ENCODE measurements at places on chromosomes 13 and 19.

DNA sequence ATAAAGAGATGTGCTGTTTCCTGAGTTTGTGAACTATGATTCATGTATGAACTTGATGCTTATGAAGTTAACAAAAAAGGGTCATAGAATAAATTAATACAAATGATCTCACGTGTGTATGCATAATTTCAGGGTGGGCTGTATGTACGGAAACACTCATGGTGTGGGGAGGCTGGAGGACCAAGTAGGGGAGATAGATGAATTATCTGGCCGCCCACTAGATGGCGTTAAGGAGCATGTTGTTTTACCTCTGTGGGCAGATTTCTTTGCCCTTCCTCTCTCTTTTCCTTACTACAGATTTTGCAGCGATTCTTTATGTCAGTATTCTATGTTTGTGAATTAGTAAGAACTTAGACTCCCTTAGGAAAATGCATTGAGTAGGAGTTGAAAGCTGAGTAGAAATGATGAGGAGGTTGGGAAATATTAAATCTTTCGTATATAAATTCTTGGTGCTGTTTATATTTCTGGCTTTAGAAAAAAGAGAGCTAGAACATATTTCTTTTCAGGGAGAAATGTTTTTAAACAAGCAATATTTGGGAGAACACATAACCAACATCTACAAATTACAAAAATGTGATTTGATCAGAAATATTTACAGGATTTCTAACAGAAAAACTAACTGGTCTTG, 47.4 kb upstream of the TMTC4 start:
- DNase-seq, result peak; percentile 10

DNA sequence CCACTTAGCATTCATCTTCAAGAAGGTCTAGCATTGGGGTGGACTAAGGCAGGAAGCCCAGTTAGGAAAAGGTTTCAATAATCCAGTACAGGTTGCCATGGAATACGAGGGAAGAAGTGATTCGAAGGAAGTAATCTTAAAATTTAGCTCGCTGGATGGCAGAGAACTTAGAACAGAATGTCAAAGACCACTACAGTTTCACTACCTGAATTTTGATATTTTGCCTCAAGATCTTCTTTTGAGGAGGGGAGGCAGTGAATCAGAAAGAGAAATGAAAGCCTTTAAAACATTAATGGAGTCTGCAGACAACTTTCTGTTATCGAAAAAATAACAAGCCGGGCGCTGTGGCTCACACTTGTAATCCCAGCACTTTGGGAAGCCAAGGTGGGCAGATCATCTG, 7.0 kb upstream of the RAB8A start:
- no peak for DNase-seq

GRCh38 chr13:25616674-25617073, 244.9 kb downstream of the ATP8A2 start:
- no peak for DNase-seq

- no peak for DNase-seq
Observed at GRCh38 chr13:113978741-113979481, 5.0 kb upstream of the C13orf46 start.

DNA sequence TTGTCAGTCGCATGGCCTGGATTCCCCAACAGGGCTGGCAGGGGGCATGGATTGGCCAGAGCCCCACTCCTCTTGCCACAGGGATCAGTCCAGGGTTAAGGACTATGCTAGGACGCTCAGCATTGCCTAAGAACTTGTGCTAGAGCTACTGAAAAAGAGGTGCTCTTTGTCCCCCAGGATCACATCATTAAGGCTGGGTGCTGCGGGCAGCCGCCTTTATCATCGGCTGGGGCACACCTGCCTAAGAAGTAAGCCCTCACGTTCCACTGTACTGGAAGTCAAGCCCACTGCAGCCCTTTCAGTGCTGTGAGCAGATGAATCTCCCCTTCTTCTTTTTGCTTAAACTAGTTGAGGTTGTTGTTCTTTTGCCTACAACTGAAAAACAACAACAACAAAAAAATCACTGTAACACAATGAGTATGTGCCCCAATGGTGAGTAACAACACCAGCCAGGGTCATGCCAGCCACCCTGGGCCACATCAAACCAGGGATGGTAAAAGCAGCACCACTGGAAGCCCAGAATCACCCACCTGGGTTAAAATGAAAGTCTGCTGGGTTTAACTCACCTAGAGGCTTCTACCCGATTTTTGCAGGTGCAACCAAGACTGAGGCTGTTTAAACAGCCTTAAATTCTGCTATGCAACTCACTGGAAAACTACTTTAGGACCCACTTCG, 20.6 kb downstream of the STK24 start:
- no peak for DNase-seq

DNA sequence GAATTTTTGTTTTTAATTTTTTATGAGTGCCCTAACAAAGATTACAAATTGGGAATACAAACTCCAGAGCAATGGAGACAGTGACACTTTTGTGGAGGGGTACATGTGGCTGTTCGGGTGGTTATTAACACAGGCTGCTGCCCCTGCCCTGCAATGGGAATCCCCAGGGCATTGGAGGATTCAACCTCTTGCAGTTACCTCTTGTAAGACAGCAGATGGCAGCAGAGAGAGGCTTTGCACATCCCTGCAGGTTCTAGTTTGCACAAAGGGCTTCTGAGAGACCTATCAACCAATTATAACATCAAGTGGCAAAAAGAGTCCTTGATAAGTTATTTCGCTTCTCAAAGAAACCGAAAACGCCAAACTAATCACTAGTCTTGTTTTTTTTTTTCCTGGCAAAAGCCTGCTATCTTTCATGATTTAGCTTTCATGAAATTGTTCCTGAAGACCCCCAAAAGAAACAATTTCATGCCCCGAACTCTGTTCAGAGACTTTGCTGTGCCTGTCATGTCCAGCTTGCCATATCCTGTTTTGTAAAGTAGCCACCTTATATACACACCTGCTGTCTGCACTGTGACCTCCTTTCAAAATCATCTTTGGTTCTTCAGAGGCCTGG, 10.4 kb downstream of the GJB2 start:
- peak; percentile 17 for DNase-seq

DNA sequence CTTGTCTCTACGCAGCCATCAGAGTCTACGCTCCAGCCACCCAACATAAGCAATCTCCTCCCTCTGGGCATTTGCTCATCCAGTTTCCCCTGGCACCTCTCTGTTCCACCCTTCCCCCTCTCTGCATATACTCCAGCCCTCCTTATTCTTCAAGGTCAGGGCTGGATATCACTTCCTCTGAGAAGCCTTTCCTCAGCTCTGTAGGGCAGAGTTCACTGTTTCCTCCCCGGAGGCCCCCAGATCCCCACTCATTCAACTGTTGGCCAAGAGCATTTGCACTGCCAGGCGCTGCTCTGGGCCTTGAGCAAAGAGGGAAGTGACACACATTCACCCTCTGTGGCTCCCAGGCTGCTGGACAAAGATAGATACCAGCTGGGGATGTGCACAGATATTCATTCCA, 3.3 kb downstream of the FCGRT start:
- no peak for DNase-seq

DNA sequence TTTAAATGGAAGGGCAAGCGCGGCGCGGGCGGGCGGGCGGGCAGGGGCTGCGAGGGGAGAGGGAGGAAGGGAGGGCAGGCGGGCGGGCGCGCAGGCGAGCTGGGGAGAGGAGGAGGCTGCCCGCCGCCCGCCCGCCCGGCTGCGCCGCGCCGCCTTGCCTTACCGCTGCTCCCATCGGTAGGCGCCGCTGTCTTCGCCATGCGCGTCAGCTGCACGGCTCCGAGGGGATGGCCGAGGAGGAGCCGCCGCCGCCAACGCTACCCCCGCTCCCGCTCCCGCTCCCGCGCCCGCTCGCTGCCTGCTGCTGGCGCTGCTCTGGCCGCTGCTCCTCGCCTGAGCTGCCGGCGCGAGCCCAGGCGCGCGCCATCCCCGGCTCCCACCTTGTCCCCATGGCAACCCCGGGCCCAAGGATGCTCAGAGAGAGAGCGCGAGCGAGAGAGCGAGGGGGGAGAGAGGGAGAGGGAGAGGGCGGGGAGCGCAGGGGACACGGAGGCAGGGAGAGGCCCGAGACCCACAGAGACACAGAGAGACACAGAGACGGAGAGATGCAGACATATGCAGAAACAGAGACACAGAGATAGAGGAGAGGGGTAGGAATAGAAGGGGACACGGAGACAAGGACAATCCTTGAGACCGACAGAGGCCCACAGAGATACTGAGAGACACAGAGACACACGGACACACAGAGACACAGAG, 40.3 kb downstream of the DEDD2 start:
- DNase-seq, result peak; percentile 57

DNA sequence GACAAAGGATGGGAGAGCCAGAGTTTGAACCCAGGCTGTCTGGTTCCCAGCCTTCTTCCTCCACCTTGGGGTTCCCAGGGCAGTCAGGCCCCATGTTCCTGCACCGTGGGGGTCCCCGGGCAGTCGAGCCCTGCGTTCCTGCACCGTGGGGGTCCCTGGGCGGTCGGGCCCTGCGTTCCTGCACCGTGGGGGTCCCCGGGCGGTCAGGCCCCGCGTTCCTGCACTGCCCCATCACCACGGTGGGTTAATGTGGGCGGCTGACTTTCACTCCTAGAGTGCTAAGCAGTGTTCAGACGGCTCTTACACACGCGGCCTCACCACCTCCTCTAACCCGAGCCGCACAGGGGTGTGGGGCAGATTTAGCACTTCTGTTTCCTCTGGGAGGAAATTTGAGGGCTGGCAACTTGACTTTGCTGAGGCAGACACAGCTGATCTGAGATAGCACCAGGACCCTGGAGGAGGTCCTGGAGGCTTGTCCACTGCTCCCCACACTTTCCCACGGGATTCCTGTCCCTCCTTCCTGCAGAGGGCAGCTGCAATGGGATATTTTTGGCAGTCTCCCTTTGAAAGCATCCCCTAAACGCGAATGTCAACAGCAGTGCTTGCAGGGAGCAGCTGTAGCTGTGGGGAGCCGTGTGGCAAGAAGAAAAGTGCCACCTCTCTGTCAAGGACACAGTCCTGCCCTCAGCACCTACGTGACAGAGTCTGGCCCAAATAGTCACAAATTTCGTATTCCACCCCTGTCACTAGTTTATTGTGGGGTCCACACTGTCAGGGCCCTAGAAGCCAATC, 239.4 kb downstream of the TEX29 start:
- DNase-seq, result no peak

GRCh38 chr13:50780201-50781015, 63.1 kb downstream of the DLEU7 start:
- no peak for DNase-seq

- DNase-seq, result no peak
Observed at GRCh38 chr19:8641908-8642547, 11.6 kb downstream of the NFILZ start.

DNA sequence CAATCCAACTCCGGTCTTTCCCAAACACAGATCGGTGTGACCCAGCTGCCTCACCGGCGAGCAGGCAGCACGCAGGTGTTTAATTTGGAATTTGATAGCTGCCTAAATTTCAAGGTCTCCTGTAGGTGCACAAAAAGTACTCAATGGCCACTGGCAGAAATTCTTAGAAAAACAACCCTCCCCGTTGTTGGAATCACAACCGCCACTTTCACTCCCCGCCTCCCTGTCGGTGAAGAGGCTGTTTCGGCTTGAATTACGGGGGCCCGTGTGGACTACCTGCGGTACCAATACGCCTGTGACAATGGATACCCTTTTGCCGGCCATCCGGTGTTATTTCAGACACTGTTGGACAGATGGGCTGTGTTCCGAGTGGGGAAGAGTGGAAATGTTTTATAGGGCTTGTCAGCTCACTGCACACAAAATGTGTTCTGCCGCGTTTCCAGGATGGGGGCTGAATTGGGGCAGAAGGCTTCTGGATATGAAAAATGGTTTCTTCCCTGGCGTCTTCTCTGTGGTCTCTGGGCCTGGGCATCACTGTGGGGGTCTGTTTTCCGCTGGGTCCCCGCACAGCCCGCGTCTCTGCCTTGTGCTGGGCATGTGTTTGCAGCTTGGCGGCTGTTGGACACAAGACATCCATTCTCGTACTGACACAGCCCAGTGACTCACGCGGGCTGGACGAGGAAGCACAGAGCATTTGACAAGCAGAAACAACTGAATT, 45.4 kb downstream of the ZIC5 start:
- no peak for DNase-seq

- no peak for DNase-seq
Observed at GRCh38 chr19:8430650-8431049, 14.1 kb upstream of the HNRNPM start.

- DNase-seq, result no peak
Observed at GRCh38 chr13:110154410-110154933, 152.5 kb downstream of the COL4A1 start.

GRCh38 chr19:18414504-18415177, 4.6 kb upstream of the SSBP4 start:
- DNase-seq, result no peak

DNA sequence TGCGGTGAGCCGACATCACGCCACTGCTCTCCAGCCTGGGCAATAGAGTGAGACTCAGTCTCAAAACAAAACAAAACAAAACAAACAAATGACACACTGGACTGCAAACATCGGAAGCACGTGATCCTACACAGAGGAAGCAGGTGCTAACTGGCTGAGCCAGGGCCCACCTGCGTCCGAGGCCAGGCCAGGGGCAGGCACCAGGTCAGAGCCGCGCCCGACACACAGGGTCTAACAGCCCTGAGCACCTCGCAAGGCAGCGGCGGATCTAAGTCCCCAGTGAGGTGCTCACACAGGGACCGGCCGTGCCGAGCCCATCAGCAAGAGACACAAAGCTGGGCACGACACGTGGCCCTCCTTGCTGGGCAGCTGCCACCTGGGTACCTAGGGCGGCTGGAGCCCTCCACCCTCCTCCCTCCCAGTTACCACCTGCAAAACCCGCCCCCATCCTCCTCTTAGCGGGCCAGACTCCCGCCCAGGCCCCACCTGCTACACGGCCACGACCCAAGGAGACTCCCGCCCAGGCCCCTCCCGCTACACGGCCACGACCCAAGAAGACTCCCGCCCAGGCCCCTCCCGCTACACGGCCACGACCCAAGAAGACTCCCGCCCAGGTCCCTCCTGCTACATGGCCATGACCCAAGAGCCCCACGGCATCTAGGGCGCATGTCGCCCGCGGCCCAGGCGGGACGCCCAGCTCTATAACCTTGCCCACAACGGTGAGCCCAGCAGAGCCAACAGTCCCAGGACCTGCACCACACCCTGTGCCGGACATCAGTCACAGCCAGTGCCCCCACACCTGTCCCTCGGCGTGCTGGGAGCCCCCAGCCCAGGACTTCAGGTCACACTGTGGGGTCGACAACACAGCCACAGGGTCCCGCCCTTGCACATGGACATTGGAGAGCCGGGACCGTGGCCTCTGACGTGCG, 15.6 kb downstream of the AP3D1 start:
- DNase-seq, result no peak

GRCh38 chr19:33349319-33350289, 23.9 kb upstream of the CEBPG start:
- DNase-seq, result no peak

- DNase-seq, result no peak
Observed at GRCh38 chr19:1284293-1284978, 1.2 kb upstream of the EFNA2 start.

DNA sequence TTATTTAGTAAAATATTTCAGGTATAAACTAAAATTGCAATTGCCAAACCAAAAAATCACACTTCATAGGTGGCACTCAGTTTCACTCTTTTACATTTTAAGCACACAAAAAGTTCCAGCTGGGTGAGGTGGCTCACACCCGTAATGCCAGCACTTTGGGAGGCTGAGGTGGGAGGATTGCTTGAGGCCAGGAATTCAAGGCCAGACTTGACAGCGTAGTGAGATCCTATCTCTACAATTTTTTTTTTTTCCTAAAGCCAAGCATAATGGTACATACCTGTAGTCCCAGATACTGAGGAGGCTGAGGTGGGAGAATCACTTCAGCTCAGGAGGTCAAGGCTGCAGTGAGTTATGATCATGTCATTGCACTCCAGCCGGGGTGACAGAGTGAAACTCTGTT, 20.6 kb upstream of the SLC46A3 start:
- DNase-seq, result no peak

- no peak for DNase-seq
Observed at GRCh38 chr13:24237356-24237755, 72.0 kb upstream of the C1QTNF9 start.

Measured in substantia nigra (tissue), 51 donors.